ENCODE measurements at places on chromosomes 5 and 9.
A peak's percentile ranks its signal among the peaks of the same experiment; 100 is the strongest.

GRCh38 chr9:28909526-28909925, 1336.2 kb upstream of the C9orf72 start:
- no peak for DNase-seq

DNA sequence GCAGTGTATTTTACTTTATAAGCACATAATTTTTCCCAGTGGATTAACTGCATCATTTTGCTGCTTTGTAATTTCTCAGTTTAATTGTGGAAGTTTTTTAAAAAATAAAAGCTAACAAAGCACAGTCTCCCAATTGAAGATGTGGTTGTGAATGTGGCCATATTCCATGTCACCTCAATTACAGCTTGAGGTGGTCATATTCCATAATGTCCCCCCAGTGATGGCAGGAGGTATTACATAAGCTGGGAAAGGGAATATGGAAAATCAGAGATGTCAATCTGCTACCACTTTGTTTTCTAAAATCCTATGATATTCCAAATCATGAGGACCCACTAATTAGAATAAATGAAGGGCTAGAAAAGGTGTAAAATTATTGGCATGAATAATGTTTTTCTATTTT, 1672.0 kb upstream of the CDH9 start:
- no peak for DNase-seq

GRCh38 chr5:11191673-11192072, 430.6 kb upstream of the DAP start:
- no peak for DNase-seq

GRCh38 chr5:168887931-168888330, 308.8 kb upstream of the PANK3 start:
- DNase-seq = no peak

DNA sequence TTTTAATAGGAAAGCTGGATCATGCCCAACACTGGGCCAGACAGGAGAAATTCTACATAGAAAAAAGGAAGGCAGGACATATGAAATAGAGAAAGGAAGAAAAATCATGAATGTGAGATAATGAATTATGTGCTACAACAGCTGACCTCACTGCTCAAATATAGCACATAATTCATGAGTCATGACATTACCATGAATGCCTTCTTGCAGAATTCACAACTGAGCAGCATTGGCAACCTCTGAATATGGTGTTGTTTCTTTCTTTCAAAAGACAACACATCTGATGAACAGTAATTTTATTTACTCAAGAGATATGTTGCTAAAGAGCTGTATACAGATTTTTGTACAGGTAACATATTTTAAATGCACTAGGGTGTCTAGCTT, 34.4 kb downstream of the APBA1 start:
- no peak for DNase-seq

DNA sequence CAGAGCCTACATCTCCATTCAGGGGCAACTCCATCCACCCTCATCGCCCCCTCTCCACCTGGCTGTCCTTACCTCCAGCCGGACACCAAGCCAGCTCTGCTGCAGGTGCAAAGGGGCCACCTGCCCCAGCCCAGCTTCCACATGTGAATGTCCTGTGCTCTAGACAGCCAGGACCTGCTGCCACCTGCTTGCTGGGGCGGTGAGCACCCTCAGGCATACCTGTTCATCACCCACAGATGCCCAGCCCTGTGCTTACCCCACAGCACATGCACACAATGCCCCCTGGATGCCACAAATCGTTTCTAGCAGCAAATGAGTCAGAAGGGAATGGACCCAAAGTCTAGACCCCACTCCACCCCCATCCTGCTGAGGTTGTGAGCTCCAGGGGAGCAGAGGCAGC, 13.3 kb upstream of the NKD2 start:
- DNase-seq = no peak

DNA sequence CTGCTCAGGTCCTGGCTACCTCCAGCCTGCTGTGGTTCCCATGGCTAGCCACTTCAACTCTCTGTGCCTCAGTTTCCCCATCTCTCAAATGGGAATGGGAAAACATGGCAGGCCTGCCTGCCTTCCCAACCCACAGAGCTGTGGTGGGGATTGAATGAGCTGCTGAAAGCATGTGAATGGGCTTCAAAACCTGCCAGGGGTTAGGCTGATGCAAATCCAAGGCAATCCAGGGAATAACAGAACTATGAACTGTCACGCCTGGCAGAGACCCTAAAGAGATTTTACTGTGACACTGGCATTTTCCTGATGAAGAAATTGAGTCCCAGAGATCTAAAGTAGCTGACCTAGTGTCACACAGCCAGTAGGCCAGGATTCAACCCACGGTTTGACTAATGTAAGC, 29.9 kb upstream of the TCF7 start:
- no peak for DNase-seq

DNA sequence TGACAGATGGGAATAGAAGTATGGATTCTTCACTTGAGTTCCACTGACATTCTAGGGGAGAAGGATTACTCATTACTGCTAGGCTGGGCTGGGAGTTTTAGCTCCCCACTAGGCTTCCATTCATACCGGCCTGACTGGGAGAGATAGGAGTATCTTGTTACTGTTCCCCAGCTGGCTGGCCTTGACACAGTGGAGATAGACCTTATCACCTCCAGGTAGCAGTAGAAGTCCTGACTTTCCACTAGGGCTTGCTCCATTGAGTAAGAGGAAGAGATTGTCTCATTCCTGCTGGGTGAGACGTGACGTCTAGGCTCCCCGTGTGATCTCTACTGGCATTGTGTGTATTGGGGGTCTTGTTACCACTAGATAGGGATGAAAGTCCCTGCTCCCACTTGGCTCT, 156.4 kb downstream of the CACNA1B start:
- no peak for DNase-seq

DNA sequence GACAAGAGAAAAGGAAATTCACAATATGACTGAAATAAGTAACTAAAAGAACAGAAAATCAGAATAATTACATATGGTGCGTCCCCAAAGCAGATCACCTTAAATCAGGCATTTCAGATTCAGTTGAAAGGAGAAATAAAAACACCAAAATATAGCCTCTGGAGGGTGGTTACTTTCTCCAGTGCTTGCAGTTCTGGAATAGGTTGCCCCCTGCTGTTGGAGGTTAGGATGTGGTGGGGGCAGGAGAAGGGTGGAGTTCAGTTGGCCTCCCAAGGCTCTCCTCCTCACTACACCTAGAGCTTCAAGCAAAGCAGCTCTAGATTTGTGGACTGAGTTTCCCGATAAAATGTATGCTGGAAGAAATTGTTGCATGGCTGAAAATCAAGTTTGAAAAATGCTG, 338.2 kb upstream of the TLE4 start:
- DNase-seq = no peak

- DNase-seq = no peak
Measured at GRCh38 chr5:150301170-150301505, 1.6 kb downstream of the ARSI start.

DNA sequence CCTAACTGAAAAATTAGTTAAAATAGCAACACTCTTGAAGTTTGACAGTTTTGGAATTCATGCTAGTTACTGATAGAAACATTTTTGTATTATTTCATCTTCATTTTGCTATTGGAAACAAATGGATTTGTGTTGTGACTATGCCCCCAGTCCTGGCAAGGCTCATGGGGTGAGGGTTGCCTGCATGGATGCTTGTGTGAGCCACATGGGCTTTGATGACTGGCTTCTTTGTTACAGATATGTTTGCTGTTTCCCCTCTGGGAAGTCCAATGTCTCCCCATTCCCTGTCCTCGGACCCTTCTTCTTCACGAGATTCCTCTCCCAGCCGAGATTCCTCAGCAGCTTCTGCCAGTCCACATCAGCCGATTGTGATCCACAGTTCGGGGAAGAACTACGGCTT, 44.2 kb downstream of the CD180 start:
- no peak for DNase-seq

- no peak for DNase-seq
Measured at GRCh38 chr5:110203661-110204060, 513.9 kb downstream of the MAN2A1 start.

- DNase-seq = peak; percentile 4
Measured at GRCh38 chr5:134143944-134144941, 29.8 kb downstream of the TCF7 start.

GRCh38 chr5:81629986-81630385, 120.9 kb downstream of the SSBP2 start:
- no peak for DNase-seq

DNA sequence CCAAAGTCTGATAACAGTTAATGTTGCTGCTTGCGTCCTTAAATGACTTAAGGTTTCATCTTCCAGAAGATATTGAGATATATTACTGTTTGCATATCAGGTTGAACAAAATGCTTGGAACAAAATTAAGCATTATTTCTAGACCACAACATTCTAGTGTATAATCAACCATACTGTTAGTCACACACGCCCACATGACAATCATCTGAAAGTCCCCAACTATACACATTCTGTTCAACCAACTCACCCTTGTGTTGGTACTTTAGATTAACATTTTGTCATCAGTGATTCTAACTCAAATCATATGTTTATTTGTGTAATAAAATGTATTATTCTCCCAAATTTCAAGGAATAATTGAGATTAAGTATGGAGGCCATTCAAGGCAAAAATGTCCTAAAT, 47.3 kb downstream of the LURAP1L start:
- no peak for DNase-seq

DNA sequence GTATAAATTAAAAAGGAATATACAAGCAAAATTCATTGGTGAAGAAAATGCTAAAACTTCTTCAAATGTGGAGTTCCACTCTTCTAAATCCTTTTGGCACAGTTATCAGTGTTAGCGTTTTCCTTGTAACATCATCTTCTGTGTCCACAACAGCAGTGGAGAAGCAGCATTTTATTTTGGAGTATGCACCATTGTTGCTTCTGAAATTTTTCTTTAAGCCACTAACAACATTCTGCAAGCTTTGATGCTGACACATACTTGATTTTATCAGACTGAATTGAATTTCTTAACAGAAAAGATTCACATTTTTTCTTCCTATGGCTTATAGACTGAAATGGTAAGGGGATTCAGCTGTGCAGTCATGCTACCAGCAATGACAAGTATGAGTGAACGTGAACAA, 60.8 kb upstream of the PTGER4 start:
- DNase-seq = no peak

GRCh38 chr5:177547736-177548135, 6.6 kb downstream of the FAM193B start:
- DNase-seq = no peak

- DNase-seq = no peak
Measured at GRCh38 chr5:143914756-143915155, 102.8 kb downstream of the HMHB1 start.

GRCh38 chr9:126833710-126834345, 26.6 kb upstream of the ZBTB34 start:
- DNase-seq = no peak

GRCh38 chr9:88782931-88783710, 208.1 kb upstream of the S1PR3 start:
- DNase-seq = no peak

GRCh38 chr5:26921439-26921838, 116.9 kb downstream of the CDH9 start:
- no peak for DNase-seq

- no peak for DNase-seq
Measured at GRCh38 chr5:637581-638450, 25.7 kb downstream of the CEP72 start.

DNA sequence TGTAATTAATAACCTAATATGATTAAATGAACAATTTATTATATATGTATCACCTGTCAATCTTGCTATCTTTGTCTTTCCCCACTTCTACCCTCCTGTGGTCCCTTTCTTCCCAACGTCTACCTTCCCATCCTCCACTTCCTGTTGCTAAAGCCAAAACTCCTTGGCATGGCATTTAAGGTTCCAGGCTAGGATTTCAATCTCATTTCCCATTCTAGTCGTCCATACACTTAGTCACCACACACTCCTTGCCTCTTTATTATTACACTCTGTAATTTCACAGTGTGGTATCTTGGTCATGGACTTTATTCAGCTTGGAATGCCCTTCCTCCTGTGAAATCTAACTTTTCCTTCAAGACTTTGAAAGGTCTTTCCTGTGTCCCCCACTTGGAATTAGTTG, 115.3 kb downstream of the SEMA6A start:
- DNase-seq = no peak

DNA sequence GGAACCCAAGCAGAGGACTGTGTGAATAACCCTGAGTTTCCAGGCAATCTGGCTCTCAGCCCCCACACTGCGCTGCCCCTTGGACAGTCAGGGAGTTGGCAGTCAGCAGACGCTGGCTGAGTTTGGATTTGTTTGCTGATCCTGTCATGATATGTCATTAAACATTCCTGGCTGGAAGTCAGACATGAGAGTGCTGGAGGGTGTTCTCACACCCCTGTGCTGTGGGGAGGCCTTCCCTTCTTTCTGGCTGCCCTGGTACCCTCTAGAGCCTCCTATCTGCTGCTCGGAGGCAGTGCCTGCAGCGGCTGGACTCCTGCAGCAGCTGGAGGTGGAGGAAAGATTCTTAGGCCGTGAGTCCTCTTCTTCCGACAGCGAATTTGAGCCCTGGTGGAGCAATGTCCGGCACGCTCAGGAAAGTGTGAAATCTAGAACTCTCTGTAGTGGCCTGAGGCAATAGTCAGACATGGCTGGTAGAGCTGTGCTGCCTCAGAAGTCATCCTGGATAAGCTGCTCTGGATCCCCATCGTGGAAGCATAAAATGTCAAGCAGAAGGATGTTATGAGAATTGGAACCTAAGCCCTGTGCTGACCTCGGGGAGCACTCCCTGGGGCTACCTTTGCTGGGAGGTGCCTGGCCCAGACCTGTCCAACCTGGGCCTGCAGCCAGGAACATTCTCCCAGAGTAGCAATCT, 72.0 kb downstream of the PDE8B start:
- DNase-seq = no peak

- DNase-seq = no peak
Measured at GRCh38 chr5:133818031-133818431, 150.4 kb downstream of the C5orf15 start.

DNA sequence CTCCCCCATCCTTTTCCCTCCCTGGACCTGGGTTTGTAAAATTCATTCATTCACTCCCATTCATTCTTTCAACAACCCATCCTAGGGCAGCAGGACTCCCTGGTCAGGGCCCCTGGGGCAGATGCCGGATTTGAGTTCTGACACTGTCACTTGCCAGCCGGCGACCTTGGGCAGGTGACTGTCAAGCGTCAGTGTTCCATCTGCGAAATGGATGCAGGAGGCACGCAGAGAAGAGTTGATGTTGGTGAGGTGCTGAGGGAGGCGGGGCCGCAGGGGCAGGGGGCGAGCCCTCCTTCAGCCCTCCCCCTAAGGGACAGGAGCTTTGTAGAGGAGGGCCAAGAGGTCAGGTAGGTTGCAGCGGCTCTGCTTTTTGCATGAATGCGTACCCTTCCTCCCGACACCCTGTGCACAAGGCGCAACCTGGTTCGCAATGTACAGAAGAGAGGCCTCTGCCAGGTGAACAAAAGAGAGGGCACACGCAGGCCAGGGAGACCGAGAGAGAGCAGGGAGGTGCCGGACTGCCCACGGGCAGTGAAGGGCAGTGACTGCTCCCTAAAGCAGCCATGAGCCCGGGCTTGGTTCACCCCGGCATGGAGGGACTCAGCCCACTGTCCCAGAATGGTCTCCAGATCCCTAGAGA, 128.1 kb downstream of the BARX1 start:
- DNase-seq = no peak

- no peak for DNase-seq
Measured at GRCh38 chr9:26537211-26537610, 355.4 kb downstream of the CAAP1 start.

- DNase-seq = no peak
Measured at GRCh38 chr9:127422133-127422782, 1.9 kb upstream of the ZNF79 start.

Measured in CD4-positive, alpha-beta T cell (primary cell).